Stimulated activated CD4-positive, alpha-beta T cell treated with anti-CD3 and anti-CD28 coated beads, Interleukin-15, amount 100 ng/mL, for 1 hour (primary cell): ENCODE measurements at places on chromosomes 1 and 21.

DNA sequence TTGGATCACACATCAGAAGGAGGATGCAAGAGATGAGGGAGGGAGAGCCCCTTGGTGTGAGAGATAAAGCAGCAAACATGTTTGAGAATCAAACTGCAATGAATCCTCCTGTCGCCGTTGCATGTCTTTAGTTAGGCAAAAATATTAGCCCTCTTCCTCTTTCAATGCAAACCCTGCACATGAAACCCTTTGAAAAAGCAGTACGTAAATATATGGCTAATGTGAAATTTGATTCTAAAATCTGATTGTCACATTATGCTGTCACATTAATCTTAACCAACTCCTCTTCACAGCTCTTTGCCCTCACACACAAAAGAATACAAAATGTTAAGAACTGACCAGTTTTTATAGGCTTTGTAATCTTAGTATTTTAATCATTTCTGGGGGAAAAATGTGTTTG lies 63.4 kb downstream of the WDR64 start:
- DNase-seq, result no peak

- DNase-seq, result no peak
These were observed 249.6 kb downstream of the COL11A1 start for GRCh38 chr1:102858695-102859094.

DNA sequence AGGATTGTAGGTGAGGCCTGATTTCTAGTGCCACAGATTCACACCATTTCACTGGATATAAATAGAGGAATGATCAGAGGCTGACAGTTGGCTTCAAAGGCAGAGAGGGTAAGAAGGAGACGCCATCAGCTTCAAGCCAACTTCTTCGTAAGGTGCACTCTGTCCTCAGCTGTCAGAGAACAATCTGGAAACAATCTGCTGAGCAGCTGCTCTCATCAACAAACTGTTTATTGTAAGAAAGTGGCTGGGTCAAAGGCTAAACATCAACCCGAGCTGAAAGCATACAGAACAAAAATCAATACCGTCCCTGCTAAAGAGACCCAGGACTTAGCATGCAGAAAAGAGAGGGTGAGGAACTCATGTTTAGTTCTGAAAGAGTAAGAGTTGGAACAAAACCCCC lies 48.2 kb downstream of the HLCS start:
- no peak for DNase-seq

DNA sequence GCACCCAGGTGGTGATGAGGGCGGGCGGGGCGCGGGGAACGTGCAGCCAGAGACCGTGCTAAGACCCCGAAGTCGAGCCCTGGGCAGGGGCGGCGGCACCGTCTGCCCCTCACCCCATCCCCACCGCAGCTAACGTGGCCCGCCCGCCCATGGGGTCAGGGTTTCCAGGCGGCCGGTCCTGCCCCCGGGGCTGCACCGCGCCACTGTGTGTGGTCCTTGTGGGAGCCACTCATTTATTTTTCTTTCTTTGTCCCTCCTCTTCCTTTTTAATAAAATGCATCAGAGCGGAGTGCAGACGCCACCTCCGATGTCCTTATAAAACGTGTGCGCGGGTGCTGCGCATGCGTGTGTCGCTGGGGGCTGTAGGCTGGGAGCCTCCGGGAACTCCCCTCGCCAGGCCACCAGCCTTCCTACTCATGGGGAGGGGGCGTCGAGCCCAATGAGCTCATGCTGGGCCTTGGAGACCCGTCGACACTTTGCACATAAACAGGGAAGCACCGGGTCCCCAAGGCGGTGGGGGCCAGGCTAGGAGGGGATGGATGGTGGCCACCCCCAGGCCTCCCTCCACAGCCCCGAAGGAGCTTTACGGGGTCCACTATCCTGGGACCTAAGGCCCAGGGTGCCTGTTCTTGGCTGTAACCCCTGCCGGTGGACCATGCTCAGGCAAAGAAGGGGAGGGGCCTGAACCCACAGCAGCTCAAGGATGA lies 59.9 kb downstream of the WNT9A start:
- peak; percentile 31 for DNase-seq

DNA sequence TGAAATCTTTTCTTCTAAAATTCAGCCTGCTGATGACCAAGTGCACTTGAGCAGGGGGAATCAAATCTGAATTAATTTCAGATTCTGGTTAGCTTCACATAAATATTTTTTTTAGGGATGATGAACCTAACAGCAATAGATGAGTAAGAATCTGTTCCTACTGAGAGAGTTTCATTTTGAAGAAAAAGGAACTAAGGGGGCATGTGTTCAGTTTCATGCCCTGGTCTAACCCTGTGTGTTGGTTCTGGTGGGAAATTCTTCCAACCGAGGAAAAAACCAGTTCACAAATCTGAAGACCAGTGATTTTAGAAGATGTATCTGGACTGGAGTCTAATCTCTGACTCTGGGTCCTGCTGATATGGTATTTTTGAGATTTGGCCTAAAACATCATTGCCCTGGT lies 13.7 kb downstream of the SELL start:
- no peak for DNase-seq

DNA sequence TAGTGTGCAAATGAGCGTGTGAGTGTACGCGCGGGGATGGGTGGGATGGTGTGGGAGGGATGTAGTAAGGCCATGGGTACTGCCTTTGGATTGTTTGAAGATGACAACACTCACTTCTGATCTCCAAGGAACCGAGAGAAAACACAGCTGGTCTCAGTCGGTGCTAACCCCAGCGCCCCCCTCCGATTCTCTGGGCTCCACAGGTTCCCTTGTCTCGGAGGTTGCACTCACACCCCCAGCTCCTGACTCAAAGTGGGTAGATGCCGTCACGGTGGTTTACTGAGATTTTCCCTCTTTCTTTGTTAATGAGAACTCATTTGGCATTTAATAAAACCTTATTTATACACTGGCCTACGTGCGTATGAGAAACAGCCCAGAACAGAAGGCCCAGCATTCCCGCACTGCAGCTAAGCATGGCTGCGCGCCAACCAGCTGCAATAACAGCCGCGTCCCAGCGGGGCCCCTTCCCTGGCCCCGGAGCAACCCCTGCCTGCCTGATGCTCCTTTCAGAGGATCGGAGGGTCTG lies 25.8 kb downstream of the ABCA4 start:
- DNase-seq, result no peak

DNA sequence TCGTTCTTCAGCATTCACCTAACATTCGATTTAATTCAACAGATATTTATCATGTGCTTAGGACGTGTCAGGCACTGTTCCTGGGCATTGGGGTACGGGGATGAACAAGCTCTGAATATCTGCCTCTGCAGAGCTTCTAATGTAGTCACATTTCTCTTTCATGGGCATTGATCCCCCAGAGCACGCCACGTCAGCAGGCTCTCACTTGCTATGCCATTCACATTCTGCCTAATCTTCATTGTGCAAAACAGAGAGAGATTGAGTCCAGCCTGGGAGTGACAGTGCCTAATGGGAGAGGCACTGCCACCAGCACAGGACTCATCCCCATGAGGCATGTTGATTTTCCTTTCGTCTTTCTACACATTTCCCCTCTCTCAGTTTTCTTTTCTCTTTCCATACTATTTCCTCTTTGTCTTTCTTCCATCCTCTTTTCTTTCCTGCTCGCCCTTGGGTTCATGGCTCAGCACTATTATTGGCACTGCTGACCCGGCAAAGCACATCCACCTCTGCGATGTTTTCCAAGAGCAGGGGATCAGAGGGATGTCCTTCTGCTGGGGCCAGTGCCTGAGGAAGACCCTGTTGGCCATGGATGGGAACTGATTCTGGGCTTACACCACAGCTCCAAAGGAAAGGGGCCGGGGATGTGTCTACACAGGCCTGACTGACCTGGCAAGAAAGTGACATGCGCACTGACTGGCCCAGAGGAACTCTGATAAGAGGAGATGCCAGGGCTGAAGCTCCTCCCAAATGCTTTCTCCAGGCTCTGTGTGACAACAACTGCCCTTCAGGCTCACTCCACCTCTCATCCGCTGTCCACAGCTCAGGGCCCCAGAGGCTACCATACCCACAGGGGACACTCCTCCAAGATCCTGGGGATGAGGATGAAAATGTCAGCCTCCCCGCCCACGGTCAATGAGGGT lies 195.9 kb downstream of the TOMM20 start:
- DNase-seq, result no peak

DNA sequence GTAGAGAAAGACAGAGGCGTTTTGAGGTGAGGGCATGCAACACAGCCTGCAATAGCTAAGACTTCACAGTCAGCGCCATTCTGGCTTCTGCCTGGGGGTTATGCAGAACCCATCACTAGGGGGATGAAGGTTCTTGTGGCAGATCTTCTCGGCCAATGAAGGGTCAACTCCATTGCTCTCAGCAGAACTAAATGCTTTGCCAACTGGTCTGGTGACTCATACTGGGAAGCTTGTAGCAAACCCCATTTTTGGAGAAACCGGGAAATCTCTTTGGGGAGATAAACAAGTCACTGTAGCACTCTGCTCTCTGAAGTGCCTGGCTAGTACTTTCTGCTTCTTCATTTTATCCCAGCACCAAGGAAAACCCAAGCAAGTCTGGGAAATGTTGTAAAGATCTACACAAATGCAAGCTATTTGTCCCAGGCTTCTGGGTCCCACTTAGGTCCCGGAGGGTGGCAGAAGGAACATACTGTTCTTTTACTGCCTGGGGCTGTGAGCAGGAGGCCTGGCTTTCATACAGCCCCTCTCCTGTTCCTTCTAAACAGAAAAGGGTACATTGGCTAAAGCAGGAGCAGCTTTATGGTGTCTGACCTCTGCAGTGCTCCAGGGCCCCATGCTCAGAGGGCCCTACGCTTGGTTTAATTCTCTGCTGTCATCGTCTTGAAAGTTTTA lies 28.8 kb downstream of the SHISA4 start:
- no peak for DNase-seq

DNA sequence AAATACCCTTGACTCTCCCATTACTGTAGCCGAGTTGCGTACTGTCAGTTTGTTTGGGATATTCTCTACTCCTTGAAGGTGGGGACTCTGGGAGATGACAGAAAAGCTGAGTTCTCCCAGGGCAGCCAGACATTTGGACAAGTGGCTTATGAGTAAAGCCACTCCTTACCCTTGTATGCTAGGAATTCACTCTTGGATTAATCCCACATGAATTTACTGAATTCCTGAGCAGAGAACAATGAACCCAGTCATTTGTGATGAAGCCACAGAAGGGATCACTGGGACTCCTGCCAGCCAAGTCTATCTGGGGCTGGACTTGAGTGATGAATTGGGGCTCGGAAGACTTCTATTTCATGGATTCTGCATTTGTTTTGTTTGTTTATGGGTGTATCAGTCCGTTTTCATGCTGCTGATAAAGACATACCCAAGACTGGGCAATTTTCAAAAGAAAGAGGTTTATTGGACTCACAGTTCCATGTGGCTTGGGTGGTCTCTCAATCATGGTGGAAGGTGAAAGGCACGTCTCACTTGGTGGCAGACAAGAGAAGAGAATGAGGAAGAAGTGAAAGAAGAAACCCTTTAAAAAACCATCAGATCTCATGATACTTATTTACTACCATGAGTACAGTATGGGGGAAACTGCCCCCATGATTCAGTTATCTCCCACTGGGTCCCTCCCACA lies 25.1 kb downstream of the C1orf116 start:
- DNase-seq, result no peak

DNA sequence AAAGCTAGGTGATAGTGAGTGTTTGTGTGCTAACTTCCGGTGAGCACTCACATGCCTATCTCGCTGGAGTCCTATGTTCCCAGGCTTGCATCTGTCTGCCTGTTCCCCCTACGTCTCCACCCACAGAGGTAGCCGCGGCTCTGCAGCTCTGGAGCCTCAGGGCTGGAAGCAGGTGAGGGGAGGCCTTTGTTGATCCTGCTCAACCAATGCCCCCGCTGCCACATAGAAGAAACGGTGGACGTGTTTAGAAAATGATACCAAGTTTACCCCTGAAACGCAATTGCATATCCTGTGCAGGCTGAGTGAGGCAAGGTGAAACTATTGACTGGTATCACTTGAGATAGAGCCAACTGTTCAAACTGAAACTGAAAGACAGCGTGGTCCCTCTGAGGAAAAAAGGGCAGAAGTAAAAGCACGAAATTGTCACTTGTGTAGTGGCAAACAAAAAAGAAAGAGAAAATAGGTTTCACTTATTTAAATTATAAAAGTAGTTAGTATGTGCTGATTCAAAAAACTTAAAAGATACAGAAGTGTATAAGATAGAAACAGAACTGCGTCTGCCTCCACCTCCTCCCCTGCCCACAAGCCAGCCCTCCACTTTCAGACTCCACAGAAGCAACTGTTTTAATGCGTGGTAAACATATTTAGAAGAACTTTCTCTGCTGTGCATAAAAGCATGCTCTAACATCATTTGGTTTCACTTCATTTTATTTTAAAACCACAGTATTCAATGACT lies 38.6 kb upstream of the ETS2 start:
- DNase-seq, result peak; percentile 9

DNA sequence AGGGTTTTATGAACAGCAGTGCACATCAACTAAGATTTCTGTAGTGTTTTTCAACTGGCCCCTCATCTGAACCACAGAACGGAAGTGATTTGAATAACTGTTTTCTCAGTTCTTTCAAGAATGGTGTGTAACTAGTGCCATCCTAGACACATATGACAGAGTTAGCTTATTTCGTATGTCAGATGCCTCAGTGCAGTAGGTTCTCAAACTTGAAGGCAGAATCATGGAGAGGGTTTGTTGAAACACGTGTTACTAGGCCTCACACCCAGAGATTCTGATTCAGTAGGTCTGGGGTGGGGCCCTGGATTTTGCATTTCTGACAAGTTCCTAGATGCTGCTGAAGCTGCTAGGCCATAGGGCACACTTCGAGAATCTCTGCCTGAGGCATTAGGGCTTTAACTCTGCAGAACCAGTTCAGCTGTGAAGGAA lies 49.0 kb downstream of the SCCPDH start:
- DNase-seq, result no peak

DNA sequence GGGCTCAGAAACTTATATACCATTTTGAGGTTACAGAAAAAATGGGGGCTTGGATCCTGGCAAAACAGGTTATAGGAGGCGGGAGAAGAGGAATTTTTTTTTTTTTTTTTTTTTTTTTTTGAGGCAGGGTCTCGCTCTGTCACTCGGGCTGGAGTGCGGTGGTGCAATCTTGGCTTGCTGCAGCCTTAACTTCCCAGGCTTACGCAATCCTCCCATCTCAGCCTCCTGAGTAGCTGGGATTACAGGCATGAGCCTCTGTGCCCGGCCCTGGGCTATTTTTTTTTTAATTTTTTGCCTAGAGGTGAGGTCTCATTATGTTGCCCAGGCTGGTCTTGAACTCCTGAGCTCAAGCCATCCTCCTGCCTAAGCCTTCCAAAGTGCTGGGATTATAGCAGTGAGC lies 24.7 kb downstream of the MROH7 start:
- no peak for DNase-seq

GRCh38 chr21:32592929-32593502 lies 7.7 kb upstream of the TCP10L start:
- no peak for DNase-seq

GRCh38 chr1:2378956-2379732 lies 12.2 kb downstream of the MORN1 start:
- DNase-seq, result no peak

DNA sequence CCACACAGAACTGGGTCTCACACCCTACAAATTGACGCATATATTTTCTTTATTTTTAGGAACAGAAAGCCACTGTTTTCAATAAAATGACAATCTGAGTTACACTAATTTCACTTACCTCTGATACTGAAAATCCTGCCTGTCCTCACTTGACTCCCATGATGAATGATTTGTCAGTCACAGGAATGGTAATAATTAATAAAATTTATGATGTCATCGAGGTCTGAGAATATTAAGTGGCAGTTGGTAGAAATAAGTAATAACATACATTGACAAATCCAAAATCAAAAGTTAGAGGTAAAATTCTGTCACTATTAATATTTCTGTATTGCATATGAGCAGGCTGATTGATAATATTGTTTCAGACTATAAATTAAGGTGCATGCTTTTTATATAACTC lies 418.7 kb upstream of the RGS18 start:
- DNase-seq, result no peak
